Kidney (tissue), 22 donors: ENCODE measurements at places on chromosomes 6 and 20. TPM values are rescaled to one million over a fixed set of nuclear protein-coding genes. Genes with fewer than 3 reads are reported as not detected.

- no peak for DNase-seq
Measured at GRCh38 chr20:56875052-56875659, 246.1 kb downstream of the TFAP2C start.

DNA sequence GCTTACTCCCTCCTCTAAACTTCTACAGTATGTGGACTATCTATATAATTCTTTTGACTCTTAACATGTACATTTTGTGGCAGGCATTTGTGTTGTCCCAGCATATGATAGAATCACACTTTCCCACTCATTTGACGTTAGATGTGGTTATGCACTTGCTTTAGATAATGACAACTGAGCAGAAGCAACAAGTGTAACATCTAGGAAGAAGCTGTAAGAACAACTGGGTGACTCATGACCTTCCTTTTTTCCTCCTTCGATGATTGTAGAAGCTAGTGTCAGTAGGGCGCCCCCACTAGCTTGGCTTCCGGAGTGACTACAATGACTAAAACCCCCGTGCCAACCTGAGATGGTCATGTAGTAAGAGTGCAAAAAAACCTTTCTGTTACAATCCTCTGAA is 74.6 kb upstream of the CEP85L start:
- DNase-seq = no peak

DNA sequence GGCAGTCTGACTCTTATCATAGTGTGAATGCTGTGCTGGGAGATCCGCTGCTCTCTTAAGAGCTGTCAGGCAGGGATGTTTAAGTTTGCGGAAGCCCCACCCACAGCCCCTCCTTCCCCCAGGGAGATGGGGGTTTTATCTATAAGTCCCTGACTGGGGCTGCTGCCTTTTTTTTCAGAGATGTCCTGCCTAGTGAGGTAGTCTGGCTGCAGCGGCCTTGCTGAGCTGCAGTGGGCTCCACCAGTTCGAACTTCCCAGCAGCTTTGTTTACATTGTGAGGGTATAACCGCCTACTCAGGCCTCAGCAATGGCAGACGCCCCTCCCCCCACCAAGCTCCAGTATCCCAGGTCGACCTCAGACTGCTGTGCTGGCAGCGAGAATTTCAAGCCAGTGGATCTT is 75.7 kb upstream of the UST start:
- DNase-seq = no peak

GRCh38 chr6:93419304-93420162 is at the start of gene EPHA7:
Gene EPHA7, minus strand, starts transcription at chr6:93419559. Its CDS starts 218 bp downstream, at chr6:93419341.
- DNase-seq = peak; percentile 99

GRCh38 chr6:12228447-12229146 is 61.6 kb upstream of the EDN1 start:
- no peak for DNase-seq

DNA sequence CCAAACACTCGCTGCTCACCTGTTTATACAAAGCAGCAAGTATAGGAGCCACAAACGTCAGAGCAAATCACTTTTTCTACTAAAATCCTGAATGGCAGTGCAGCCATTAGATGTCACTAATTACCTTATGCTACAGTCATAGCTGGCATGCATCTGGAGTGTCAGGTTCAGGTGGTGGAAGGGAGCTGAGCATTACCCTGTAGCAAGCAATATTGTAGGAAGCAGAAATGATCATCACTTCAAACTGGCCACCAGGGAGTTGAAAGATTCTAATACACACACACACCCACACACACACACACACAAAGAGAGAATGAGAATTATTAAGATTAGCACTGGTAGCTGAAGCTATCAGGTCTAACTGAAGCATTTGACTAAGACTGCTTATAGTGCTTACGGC is 75.8 kb downstream of the EFHC1 start:
- no peak for DNase-seq

GRCh38 chr20:24977797-24978196 is 14.8 kb downstream of the APMAP start:
- DNase-seq = no peak

GRCh38 chr6:116030770-116031169 is 29.9 kb downstream of the FRK start:
- DNase-seq = no peak

GRCh38 chr6:104357928-104358327 is 501.8 kb downstream of the HACE1 start:
- no peak for DNase-seq

DNA sequence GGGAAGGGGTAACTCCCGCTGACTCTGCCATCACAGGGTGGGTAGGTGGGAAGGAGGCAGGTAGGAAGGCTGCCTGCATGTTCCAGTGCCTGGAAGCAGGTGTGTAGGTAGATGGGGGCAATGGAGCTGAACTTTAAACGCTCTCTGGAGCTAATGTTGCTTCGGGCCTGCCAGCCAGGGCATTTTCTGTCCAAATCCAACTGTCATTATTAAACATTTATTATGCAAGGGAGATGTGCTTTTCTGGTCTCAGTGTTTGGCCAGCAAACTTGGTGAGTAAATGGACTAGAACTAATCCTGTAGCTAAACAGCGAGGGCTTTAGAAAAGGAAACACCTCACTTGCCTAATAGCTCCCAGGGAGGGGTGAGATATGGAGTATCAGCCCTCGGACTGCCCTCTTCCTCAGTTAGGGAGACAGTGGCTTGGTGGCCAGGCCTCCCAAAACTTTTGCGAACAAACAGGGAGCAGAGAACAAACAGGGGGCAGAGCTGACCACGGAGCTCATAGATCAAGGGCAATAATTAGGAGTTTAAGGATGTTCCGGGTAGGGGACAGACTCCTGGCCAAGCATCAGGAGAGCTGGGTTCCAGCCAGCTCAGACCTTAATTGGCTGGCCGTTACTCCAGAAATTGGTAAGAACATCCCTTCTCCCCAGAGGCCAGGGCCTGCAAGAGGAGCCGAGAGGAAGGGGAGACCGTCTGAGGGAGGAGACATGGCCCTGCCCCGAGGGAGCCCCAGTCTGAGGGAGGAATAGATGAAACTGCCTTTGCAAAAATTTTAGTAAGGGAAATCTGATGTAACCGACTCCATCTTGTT is 131.1 kb downstream of the VEGFA start:
- DNase-seq = peak; percentile 83

The IDH3B gene
- polyA plus RNA-seq = 134 TPM

The CCN5 gene
- polyA plus RNA-seq = 0.41 TPM

The PPP2R5D gene
- 21.8 TPM for polyA plus RNA-seq

The MRAP2 gene
- polyA plus RNA-seq = 4.2 TPM

The CTAGE9 gene
- not detected for polyA plus RNA-seq
